ENCODE measurements at places on chromosomes 13 and 19.

DNA sequence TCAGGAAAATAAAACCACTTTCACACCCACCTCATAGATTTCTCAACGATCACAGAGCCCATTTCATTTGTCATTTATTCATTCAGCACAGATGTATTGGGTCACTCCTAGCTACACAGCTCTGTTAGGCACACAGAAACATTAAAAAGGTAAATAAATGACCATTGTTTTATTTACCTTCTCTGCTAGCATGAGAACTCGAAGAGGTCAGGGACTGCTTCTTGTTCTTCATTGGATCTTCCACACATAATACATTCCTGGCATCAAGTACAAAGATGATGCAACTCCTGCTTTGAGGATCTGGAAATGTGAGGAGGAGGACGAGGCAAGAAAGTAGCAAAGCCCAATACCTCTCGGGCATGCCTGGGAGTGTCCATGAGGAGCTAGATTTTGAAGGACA lies 168.1 kb downstream of the RBM26 start:
- no peak for DNase-seq

GRCh38 chr19:3163230-3163886 lies 15.2 kb upstream of the S1PR4 start:
- DNase-seq: no peak

GRCh38 chr13:32159137-32159869 lies 127.7 kb downstream of the FRY start:
- DNase-seq: no peak

DNA sequence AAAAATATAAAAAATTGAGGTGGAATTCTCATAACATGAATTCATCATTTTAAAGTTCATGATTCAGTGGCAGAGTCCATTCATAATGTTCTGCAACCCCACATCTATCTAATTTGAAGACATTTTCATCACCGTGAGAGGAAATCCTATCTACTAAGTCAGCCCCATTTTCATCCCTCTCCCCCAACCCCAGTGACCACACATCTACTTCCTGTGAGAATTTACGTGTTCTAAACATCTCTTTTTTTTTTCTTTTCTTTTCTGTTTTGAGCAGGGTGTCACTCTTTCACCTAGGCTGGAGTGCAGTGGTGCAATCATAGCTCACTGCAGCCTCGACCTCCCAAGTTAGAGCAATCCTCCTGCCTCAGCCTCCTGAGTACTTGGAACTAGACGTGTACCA lies 17.5 kb downstream of the ATCAY start:
- no peak for DNase-seq

- DNase-seq: no peak
Observed at GRCh38 chr13:103497404-103497803, 431.2 kb upstream of the SLC10A2 start.

DNA sequence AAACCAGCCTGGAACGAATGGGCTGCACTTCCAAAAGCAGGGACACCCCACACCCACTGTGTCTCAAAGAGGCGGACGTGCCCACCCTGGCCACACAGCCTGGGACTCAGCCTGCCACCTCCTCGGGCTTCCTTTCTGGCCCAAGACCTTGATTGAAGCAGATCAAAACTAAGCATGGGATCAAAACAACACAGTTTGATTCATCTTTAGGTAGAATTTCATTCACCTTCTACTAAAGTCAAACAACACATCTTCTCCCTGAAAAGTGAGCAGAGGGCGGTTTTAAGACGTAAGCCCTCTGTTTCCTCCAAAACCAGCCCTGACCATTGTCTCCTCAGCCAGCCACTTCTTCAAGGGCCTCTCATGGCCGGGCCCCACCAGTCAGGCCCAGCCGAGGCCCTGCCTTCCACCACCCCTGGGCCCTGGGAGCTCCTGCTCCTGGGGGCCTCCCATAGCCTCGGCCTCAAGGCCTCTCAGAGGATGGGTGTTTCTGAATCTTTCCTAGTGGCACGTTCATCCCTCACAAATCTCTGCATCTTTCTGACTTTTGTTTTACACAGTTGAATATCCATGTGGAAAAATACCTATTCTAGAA lies 6.3 kb upstream of the F10 start:
- DNase-seq: no peak

DNA sequence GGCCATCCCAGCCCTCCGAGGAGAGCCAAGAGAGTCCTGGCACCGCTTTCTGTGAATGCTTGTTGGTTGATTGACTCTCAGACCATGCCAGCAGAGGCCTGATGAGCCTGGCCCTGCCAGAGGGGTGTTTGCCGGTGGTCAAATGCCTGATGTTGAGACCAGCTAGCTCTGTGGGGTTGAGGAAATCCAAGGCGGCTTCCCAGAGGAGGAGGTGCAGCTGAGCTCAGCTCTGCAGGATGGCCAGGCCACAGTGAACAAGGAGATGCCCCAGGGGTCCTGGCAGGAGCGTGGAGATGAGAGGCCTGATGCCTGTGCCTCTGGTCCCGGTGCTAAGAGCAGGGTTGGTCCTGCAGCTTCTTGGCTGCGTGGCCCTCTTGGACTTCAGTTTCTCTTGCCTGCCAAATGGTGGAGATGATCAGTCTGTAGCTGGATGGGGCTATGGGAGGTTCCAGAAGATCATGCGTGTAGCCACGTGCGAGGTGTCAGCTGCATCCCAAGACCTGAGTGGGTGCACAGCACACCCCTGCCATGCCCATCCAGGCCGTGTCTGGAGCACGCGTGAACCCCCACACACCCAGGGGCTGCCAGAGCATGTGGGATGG lies 16.8 kb downstream of the NFIC start:
- DNase-seq: no peak

- DNase-seq: no peak
Observed at GRCh38 chr19:48501494-48502349, 9.9 kb downstream of the LMTK3 start.

GRCh38 chr13:51559946-51560735 lies 24.1 kb upstream of the WDFY2 start:
- no peak for DNase-seq

DNA sequence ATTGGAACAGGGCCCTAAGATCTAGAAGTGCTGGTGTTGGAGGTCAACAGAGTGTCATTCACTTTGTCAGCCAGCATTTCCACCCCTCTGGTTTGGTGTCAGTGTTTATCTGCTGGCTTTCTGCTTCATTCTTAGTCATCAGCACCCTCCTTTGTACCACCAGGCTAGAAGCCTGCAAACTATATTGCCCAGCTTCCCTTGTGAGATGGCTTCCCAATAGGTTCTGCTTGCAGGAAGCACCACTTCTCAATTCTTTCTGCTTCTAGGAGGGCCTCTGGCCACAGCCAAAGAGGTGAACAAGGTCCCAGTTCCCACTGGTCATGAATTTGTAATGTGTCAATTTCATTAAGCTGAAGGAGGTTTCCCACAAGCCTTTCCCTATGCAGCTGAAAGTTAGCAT lies 36.4 kb upstream of the CALM3 start:
- no peak for DNase-seq

GRCh38 chr19:29612121-29612520 lies 6.0 kb downstream of the POP4 start:
- no peak for DNase-seq

GRCh38 chr19:53947624-53948023 lies 15.1 kb upstream of the CACNG8 start:
- DNase-seq: no peak

DNA sequence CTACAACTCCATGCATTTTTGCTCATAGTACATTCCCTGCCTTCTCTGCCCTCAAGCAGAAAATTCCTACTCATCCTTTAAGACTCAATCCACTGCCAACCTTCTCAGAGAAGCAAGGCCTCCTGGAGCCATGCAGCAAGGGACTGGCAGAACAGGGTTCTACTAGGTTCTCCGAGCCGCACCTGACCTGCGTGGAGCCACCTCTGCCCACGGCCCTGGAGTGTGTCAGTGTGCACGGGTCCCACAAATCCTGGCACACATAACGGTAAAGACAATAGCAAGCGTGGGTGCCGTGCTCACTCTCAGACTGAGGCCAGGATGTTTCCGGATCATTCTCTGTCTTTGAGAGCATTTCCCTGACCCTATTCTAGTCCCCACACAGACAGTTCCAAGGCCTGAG lies 30.0 kb downstream of the SOX1 start:
- DNase-seq: no peak

GRCh38 chr13:66691149-66691548 lies 539.0 kb downstream of the PCDH9 start:
- DNase-seq: no peak

GRCh38 chr13:39469676-39470075 lies 133.3 kb downstream of the LHFPL6 start:
- no peak for DNase-seq

GRCh38 chr13:30355384-30355699 lies 48.0 kb upstream of the KATNAL1 start:
- DNase-seq: no peak

DNA sequence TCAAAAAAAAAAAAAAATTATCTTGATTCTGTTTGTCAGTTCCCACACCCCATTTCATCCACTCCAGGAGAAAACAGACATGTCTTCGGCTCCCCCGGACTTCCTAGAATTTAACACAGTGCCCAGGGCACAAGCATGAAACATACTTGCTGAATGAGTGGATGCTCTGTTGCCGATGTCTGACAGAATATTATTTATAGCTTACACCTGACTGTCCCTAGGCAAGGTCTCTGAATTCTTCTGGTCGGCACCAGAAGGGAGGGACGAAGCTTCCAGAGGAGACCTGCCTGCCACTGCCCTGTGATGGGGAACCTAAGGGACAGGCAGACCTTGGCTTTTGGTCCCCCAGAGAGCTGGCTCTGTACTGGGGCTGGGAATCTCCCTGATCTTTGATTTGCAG lies 43.9 kb upstream of the PEG3 start:
- DNase-seq: no peak

GRCh38 chr13:51063909-51064308 lies 47.2 kb downstream of the C13orf42 start:
- DNase-seq: no peak

DNA sequence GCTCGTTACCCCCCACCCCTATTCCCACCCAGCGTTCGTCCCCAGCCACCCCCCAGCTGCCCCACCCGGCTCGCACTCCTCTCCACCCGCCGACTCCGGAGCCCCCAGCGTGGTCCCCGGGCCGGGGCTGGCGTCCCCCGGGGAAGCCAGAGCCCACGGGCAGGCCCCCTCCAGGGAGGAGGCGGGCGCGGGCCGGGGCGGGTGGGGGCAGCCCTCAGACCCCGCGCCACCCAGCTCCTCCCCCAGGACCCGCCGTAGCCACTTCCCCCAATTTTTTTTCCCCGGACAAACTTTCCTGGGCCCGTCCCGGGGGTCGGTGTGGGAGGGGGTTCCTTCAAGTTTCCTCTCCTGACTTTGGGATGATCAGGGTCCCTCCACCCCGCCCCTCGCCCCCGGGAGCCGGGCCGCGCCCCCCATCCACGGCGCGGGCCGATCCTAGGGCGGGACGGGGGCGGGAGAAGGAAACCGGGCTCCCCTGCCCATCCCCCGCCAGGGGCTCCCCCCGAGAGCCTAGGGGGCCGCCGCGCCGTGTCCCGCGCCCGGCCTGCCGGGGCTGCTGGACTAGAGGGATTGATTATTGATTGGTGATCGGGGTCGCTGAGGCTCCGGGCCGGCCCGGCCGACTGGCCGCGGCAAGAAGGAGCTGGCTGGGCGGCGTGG lies 927 bp upstream of the TSHZ3 start:
- no peak for DNase-seq

- no peak for DNase-seq
Observed at GRCh38 chr13:101611491-101612475, 159.3 kb downstream of the ITGBL1 start.

DNA sequence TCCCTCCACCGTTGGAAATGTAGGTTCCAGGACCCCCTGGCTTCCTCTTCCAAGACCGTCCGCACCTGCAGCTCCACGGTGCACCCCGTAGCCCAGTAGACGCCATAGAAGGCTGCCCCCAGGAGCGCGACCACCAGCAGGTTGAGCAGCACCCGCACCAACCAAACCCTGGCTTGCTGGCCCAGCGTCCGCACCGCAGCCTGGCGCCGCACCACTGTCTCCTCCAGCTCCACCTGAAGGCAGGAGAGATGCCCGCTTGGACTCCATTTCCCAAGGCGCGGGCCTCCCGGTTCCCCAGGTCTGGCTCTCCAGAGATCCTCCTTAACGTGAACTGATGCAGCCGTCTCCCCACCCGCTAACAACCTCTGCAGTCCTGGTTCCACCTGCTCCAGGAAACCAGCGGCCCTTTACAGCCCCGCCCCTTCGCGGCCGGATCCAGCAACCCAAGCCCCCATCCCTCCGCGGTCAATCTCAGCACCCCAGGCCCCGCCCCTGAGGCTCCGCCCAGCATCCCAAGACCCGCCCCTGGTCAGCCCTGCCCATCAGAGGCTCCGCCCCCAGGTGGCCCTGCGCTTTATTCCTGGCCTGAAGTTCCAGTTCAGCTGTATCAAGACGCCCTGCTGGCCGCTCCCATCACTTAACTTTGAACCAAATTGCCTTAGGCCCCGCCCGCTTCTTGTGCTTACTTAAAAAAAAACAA lies 5.0 kb upstream of the LENG1 start:
- DNase-seq: no peak

DNA sequence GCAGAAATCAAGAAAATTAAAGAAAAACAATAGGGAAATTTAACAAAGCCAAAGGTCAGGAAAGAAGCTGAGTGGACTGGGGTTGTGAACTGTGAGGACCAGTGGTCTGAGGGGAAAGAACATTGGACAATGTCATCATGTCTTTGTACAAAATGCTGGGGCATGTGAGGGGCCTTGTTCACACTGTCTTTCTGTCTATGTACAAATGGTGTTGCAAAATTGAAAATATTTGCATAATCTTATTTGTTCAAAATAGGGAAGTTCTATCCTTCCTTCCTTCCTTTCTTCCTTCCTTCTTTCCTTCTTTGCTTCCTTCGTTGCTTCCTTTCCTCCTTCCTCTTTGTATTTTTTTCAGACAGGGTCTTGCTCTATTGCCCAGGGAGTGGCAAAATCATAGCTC lies 79.2 kb upstream of the SCEL start:
- DNase-seq: no peak

GRCh38 chr19:1747285-1748114 lies 5.8 kb upstream of the ONECUT3 start:
- no peak for DNase-seq

DNA sequence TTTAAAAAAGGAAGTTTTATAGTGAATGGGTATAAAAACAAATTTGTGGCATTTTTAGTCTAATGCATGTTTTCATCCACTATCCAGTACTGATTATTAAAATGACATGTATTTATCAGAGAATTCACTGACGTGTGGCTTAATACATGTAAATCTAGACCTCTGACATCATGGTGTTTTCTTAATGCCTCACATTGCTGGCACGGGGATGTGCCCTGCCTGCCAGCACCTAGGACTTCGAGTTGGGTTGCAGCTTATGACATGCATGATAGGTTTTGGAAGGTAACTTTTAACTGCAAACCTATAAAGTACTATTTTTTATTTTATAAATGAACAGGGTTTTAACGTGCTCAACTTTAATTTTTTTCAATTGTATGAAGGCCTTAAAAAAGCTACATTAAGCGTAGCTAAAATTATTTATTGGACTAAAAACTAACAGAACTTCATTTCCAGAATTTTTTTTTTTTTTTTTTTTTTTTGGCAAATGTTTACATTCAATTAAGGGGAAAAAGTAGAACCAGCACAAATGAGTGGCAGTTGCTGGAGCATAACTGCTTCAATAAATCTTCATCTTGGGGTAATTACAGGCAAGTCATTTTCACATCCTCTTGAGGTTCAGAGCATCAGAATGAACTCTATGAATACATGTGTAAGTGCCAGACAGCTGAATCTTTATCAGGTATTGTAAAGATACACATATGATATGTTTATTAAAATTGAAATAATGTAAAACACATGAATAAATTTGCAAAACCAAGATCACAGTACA lies 16.3 kb downstream of the METTL21C start:
- no peak for DNase-seq
